ENCODE measurements at places on chromosomes 12 and 14.
A peak's percentile ranks its signal among the peaks of the same experiment; 100 is the strongest.

DNA sequence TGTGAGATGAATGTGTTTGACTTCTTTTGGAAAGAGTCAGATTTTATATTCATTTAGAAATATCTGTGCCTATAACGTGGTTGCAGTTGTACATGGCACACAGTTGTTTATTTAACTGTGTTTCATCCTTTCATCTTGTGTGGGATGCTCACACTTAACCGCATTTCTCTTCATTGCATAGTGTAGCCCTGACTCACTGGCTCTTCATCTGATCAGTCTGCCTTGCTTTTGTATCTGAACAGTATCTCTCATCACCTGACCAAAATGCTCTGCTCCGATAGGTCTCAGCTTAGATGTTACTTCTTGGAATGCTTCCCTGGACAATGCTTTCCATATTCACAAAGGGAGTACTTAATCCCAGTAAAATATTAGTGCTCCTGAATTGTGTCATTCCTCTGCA is 83.4 kb downstream of the PDE3A start:
- DNase-seq, result no peak

DNA sequence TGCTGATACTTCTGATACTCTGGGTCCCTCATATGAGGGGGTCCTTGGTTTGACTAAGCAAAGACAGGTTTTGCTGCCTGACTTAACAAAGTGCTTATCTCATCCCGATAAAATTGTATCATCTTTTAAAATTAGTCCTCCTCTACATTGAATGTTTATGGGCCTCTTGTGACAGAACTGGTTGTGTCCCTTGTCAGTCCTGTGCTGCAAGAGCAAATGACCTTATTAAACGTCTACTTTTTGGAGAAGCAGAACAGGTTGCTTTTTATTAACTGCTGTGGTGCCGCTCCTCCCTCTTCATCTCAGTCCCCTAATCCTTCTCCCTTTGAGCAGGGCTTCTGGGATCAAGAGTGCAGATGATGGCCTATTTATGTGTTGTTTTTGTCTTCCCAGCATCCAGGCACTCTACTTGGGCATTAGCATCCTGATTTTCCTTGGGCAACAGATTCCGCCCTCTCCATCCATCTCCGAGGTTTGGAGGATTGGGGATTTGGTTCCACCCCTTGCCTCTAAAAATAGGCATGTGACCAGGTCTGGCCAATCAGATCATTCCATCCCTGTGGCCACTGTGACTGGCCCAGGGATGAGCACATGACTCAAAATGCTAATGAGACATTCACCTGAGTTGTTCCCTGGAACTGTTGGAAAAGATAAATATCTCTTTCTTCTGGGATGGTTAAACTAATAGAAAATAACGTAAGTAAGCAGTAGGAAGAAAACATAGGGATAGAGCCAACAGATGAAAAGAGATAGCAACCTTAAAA is 2.9 kb upstream of the DENR start:
- no peak for DNase-seq

DNA sequence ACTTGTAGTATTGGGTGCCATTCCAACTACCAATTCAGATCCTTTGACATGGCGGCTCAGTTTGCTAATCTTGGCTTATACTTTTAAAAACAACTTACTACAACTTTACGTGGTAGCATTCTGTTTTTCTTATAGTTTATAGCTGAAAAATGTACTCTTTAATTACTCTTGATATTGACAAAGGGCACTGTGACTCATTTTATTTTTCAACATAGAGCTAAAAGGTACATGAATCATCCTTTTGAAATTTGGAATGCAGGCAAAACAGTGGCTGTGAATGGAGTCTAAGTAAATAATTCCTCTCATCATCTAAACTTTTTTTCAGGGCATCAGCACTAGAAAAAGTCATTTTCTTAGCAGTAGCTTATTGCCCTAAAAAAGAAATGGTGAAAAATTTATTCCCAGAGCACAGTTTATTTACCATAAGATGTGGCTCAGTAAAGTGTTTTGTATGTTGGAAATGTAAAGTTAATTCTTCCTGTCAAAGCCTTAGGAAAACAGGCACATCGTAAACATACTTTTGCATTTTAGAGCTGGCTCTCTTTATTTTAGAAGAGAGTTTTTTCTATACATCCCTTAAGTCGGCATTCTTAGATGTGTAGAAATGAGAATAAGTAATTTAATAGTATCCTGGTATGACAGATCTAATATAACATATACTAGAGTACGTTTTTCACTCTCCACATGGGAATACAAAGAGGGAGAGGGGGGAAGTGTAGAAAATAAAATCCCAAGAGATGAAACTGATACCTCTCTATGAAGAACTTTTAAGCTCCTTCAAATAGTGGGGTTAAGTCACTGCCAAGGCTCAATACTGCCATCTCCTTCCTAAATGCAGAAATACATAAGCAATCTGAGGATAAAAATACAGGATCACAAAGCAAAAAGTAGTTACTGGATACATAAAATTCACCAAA is 55.2 kb downstream of the SLC25A21 start:
- DNase-seq, result no peak

DNA sequence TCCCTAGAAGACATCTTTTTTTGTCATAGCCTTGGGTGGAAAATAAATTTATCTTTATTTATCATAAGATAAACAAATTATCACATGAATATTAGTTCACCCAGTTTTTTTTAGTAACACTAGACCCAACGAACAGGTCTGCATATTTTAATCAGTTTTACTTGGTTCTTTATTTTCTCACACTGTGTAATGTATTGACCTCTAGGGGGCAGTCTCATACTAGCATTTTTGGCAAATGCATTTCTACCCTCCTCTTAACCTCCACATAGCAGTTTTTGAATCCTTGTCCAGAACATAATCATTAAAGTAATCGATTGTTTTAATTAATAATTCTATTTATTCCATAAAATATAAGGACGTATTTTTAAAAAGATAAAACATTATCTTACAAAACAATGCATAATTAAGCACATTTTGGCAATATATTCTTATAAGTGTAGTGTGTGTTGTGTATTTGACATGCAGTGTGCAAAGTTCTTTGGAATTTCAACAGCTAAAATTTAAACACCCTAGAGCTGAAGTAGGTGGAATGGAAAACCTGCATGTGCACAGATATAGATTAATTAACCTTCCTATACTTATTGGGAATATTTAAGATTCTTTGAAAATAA is 31.6 kb upstream of the PTPRQ start:
- no peak for DNase-seq

GRCh38 chr12:119006746-119007145 is 25.4 kb downstream of the SRRM4 start:
- DNase-seq, result no peak

DNA sequence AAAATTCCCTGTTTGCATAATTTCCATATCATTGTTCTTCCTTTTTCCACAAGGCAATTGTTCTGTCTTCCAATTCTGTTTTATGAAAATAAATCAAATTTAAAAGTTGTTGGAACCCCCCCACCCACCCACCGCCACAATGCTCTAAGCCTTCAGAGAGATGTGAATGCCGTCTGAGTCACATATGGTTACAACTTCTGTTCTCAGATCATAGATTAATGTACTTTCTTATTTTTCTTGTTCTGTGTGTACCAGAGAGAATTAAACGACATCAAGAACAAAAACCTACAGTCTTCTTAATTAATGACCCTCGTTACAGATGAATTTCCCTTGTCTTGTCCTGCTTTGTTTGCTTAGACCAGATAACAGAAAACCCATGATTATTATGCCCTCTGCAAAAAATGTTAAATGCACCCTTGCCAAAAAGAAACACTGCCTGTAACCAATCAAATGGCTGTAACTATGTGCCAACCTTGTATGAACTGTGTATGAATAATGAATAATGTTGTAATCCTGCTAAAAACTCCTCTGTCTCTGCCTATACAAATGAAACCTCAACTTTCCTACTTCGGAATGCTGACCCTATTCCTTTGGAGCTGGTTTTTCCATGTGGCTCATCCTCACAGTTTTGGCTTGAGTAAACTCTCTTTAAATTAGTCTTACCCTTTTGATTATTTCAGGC is 14.0 kb downstream of the OR6S1 start:
- no peak for DNase-seq

GRCh38 chr12:24143928-24144327 is 194.5 kb upstream of the SOX5 start:
- no peak for DNase-seq

- no peak for DNase-seq
These were observed 16.5 kb downstream of the APPL2 start for GRCh38 chr12:105219261-105220028.

- DNase-seq, result no peak
These were observed 2.0 kb downstream of the SP1 start for GRCh38 chr12:53381731-53382630.

- no peak for DNase-seq
These were observed 98.3 kb downstream of the AVPR1A start for GRCh38 chr12:63052696-63053095.

- DNase-seq, result no peak
These were observed 109.2 kb downstream of the KIF26A start for GRCh38 chr14:104247336-104248202.

DNA sequence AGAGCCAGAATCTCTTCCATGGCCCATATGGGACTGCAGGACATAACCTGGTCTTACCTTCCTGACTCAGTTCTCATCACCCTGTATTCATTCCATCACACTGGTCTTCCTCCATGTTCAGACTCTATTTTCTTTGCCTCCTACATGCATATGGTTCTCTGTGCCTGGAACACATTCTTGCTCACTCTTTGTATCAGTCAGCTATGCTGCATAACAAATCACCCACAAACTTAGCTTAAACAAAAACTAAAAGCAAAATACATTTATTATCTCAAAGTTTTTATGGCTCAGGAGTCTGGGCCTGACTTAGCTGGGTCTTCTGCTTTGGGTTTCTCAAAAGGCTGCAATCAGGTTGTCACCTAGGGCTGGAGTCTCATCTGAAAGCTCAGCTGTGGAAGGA is 712.6 kb upstream of the TBX3 start:
- no peak for DNase-seq

DNA sequence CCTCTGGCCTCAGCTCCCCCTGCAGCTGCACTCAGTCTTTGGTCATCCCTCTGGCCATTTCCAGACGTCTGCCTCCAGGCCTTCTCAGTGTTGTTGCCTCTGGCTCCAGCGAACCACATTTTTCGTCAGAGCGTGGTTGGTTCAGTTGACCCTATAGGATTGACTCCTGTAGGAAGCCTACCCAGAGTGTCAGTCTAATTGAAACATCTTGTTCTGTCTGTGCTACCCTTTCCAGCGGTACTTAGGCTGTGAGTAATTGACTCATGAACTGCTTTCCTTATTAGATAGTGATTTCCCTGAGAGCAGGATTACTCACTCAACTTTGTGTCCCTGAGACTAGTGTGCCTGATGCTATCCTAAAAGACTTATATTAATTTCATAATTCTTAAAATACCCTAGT is 373.2 kb downstream of the ATP23 start:
- no peak for DNase-seq

GRCh38 chr14:104445832-104446381 is 133.7 kb upstream of the C14orf180 start:
- DNase-seq, result peak; percentile 4

DNA sequence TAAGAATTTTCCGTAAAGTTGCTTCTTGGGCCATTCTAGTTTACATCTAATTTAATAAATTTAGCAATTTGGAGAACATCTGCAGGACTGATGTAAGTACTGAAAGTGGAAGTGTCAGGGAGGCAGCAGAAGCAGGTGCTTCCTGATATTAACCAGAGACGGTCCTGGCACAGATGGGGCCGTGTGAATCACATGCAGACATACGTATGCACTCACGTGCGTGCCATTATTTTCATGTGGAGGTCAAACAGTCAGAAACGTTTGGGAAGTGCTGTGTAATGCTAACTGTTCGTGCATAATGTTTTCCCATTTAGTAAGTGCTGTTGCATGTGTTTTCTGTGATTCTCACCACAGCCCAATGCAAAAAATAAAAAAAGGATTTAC is 87.8 kb upstream of the DYNC1H1 start:
- peak; percentile 54 for DNase-seq

DNA sequence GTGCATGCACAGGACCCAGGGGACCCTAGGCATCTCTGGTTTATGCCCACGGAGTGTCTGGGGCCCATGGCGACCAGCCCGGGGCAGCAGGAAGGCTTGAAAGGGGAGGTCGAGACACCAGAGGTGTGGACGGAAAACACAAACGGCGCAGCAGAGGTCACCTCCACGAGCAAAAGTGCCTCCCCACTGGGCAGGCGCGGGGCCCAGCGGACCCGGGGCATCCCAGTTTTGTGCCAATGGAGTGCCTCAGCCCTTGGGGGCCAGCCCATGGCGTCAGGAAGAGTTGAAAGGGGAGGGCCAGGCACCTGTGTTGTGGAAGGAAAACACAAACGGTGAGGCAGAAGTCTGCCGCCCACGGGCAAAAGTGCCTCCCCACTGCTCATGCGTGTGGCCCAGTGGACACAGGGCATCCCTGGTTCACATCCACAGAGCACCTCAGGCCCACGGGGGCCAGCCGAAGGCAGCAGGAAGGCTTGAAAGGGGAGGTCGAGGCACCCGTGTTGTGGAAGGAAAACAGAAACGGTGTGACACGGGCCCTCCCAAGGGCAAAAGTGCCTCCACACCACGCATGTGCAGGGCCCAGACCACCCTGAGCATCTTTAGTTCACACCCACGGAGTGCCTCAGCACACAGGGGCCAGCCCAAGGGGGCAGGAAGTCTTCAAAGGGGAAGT is 378.8 kb downstream of the ALG10 start:
- peak; percentile 22 for DNase-seq

GRCh38 chr12:98916106-98916505 is 271.0 kb downstream of the APAF1 start:
- DNase-seq, result no peak

GRCh38 chr14:105939810-105940508 is 413.6 kb downstream of the TMEM121 start:
- no peak for DNase-seq

- no peak for DNase-seq
These were observed 59.4 kb downstream of the TSPAN11 start for GRCh38 chr12:30985814-30986452.

GRCh38 chr12:52494100-52494499 is 1.0 kb upstream of the KRT6A start:
- no peak for DNase-seq

GRCh38 chr12:68560851-68561422 is 49.8 kb upstream of the RAP1B start:
- no peak for DNase-seq

GRCh38 chr12:82605115-82605514 is 81.6 kb upstream of the TMTC2 start:
- DNase-seq, result no peak

GRCh38 chr12:18782827-18783226 is 44.9 kb downstream of the CAPZA3 start:
- no peak for DNase-seq

Measured in activated CD4-positive, CD25-positive, alpha-beta regulatory T cell treated with anti-CD3 and anti-CD28 coated beads, Interleukin-2, amount 50 U/mL, for 72 hours (primary cell).